Right hindlimb (tissue), 1 donor: ENCODE measurements at places on chromosomes 7 and 10.

DNA sequence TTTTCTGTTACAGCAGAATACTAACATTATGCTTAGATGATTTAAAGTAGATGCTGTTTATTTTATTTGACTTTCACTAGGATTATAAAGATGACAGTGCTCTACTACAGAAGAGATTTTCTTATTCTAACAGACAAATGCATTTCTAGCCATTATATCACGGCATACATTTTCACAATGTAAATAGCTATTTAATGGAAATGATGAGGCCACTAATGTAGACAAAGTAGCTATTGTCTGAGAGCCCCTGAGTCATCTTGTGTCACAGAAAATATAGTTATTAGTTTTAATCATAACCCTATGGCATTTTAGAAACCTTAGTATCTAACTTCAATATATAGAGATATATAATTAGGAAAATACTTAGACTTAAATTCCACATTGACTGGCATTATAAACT lies 158.0 kb upstream of the AHR start:
- no peak for DNase-seq

GRCh38 chr7:34451923-34452322 lies 206.1 kb upstream of the NPSR1 start:
- no peak for DNase-seq

DNA sequence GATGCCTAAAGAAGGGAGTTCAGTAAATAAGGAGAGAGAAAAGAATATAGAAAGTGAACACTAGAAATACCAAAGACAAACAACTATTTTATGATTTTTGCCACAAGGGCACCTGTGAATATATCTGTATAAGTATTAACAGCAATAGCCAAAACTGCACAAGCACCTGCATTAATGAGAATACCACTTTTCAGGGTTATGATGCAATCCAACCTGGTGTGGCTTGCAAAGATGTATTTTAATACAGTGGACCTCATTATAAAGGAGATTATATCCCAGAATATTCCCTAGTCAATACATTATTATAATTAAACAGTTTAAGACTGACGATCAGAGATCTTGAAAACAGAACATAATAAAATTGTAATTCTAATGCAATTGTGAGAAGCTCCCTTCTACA lies 4.0 kb downstream of the BRAF start:
- DNase-seq: no peak

GRCh38 chr10:91642831-91643692 lies 10.2 kb upstream of the PPP1R3C start:
- DNase-seq: no peak

DNA sequence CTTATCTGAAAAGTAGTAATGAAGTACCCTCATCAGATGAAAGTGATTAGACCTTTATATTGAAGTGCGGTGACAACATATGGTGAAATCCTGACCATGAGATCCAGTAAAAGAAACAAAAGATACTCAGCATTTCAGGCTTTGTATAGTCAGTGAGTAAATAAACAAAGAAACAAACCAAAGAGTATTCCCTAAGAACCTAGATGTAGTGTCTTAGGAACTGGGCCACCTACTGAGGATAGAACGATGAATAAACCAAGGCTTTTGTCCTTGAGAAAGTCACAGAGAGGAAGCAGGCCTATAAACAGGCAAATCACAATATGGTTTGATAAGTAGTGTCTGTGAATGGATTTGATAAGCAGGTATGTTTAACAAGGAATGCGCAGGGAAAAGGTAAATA lies 46.2 kb downstream of the ZNF277 start:
- no peak for DNase-seq

- DNase-seq: peak; percentile 75
These were observed 673 bp downstream of the NDUFB8 start for GRCh38 chr10:100528921-100529474.

- no peak for DNase-seq
These were observed 2.7 kb upstream of the CHUK start for GRCh38 chr10:100232101-100232500.

- DNase-seq: no peak
These were observed 25.6 kb downstream of the HERC4 start for GRCh38 chr10:68049289-68050078.

- no peak for DNase-seq
These were observed 51.2 kb downstream of the PUS7 start for GRCh38 chr7:105470846-105471245.

- no peak for DNase-seq
These were observed 8.0 kb downstream of the SEPHS1 start for GRCh38 chr10:13340068-13340467.

GRCh38 chr7:141785706-141786552 lies 4.1 kb upstream of the TAS2R5 start:
- no peak for DNase-seq

GRCh38 chr7:76333511-76334101 lies 25.2 kb downstream of the YWHAG start:
- no peak for DNase-seq

DNA sequence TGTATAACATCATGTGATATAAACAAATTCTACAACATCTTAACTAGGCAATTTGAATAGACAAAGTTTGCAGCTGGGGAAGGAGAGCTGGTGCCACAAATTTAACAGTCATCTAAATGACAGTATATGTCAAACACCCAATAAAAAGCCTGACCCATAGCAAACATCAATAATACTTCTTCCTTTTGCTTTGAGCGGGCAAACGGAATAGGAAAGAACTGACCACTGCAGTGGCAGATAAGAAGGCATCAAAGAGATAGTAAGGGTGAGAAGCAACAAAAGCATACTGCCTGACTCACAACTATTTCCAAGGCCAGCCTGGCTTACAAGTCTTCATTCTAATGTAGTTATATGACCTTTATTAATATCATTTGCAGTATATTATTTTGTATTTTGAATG lies 99.9 kb downstream of the LRRN3 start:
- no peak for DNase-seq

GRCh38 chr7:33192695-33193291 lies 63.4 kb downstream of the BBS9 start:
- no peak for DNase-seq

DNA sequence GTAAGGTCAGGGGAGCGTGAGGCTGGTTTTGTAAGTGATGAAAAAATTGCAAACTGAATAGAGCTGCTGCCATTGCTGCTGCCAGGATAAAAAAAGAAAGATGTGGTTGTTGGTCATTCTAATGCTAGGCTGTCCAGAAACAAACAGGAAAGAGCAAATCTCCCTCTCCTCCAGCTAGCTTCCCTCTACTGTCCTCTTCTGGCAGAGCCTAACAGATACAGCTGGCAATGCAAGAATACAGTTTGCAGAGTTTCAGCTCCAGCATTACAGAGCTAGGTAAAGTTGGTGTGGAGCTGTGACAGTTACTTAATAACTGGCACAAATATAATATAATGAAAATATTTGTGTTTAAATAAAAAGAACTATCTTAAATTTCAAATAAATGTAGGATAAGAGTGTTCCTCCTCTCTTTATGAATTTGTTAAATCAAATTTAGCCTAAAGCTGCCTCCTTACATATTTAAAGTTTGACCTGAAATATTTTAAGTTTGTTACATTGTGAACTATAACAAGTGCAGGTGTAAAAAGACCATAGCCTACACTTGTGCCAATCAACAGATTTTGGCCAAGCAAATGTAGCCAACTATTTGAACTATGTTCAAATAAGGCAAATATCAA lies 407.7 kb downstream of the SH2D4B start:
- DNase-seq: no peak

- DNase-seq: no peak
These were observed at the start of gene NEUROD6 for GRCh38 chr7:31340603-31341002. Gene NEUROD6 (minus strand): TSS chr7:31340726. CDS start chr7:31339268, 1,458 bp downstream.

DNA sequence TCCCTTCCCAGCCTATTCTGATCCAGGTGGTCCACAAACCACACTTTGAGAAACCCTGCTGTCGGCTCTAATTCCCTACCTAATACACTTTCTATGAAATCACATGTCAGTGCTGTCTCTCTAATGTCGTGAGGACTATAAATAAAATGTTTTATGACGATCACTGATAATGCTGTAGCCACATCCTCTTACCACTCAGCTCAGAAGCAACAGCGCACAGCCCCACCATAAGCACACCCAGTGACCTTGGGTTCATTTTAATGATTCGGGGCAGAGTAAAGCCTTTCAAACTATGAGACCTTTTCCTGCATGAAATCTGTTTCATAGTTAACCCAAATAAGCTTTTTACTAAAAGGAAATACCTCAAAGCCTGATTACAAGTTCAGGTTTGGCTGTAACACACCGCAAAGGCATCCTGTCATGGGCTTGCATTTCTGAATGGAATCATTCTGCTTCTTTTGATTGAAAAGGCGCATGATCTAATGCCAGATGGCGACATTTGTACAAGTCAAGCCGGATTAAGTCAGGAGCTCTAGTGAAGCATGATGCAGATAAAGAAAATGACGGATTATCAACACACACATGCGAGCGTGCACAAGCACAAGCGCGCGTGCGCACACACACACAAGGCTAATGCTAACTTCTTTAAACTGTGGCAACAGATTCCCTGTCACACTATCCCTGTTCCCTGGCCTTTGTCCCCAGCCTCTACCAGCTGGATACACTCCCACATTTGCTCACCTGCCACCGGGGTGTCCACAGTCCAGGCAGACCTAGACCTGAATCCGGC lies 180.5 kb upstream of the PDE1C start:
- DNase-seq: no peak

DNA sequence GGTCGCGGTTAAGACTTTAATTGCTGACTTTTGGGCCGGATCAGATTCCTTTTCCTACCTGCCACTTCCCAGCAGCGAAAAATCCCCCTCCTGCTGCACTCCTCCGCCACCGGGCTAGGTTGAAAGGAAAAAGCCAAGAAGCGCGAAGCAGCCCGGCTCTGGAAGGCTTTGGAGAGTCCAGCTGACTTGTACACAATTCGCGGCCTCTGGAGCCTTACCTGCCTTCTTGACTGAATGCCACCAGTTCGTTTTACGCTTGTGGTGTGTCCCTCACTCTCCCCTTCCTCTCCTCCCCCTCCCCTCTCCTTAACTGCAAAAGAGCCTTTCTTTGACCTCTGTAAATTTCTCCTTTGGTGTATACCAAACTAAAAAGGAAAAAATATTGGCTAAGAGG lies 2.7 kb upstream of the FEZF1 start:
- no peak for DNase-seq

- no peak for DNase-seq
These were observed 7.2 kb downstream of the TAS2R16 start for GRCh38 chr7:122988333-122988732.

DNA sequence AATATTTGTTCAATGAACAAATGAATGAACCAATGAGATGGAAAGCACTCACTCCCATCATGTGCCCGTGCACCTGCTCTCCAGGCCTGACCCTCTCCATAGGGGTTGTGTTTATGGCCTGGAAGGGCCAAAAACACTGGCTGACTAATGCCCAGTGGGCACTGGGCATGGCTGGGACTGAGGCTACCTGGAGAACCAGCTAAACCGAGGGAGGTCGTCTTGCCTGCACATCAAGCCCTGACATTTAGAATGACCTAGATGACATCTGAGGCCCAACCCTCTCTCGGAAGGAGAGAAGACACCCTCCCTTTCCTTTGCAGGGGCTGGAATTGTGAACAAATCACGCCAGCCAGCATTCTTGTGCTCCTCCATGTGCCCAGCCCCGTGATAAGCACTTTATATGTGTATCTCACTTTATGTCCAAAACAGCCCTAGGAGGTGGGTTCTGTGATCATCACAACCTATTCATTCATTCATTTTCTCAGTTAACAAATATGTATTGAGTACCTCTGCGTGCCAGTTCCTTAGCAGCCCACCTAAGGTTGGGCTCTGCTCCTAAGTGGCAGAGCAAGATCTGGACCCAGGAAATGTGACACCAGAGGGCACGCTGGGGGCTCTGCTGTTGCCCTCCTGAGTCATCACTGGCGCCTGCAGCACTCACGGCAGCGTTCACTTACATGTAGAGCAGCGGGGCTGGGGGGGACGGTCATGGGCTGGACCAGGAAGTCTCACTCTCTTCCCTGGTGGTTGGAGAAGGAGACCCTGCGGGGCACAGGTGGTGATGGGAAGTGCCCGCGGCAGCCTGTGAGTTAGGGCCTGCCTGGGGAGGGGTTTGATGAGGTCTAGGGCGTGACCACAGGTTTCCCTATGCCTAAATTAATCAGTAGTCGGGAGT lies 52.0 kb downstream of the TSPAN15 start:
- DNase-seq: no peak

DNA sequence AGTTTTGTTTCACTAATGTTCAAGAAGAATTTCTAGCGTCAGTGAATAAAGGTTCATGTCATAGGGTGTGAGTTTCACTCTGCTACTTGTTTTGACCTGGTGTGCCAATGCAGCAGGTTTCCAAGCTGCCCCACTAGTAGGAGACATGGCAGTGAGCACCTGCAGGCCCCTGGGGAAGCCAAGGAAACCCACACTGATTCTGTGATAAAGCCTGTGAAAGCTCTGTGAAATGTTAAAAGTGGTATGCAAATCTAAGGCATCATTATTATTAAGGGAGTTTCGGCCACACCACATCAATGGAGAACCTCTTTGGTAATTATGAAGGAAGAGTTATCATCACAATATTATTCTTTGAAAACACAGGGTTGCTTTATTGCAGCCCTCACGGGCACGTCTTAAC lies 46.4 kb downstream of the ABCB5 start:
- no peak for DNase-seq

GRCh38 chr10:132955479-132955878 lies 13.1 kb upstream of the CFAP46 start:
- no peak for DNase-seq

- DNase-seq: no peak
These were observed 132.5 kb downstream of the LSM5 start for GRCh38 chr7:32357535-32358277.

DNA sequence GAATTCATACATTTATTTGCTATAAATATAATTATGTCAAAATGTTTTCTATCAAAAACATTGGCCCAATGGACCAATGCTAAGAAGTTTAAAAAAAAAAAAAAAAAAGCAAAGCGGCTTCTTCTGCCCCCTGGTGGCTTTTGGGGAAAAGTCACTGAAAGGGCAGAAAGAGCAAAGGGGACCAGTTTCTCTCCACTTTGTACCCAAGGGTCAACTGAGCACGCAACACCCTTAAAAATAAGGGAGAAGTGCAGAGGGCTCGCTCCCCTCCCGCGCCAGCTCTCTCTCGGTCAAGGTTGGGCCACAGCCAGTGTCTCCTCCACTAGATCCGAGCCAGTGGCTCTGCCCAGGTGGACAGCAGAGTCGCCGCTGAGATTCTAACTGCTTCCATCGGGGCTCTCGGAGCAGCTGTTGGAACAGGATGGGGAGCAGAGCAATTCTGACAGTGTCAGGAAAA lies 136.4 kb upstream of the FGFR2 start:
- DNase-seq: no peak

DNA sequence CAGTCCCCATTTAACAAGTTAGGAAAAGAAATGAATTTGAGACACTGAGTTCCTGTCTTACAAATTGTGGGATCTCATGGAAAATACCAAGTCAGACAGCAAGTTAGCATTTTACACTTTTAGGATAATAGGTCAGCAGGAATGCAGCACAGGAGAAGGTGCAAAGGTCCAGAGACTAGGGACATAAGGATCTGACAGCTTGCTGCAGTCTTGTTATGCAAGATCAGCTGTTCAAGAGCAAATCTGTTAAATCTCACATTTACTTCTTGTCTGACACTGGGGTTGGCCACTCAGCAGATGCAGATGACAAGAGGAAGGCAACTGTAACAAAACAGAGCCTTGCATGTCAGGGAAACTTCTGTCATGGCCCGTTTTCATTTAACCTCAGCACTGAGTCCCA lies 239.6 kb downstream of the PHF14 start:
- no peak for DNase-seq
